Activated naive CD4-positive, alpha-beta T cell treated with anti-CD3 and anti-CD28 coated beads, Interleukin-2, amount 50 U/mL, for 16 hours (primary cell): ENCODE measurements at places on chromosomes 12 and 14.

- no peak for DNase-seq
Observed at GRCh38 chr12:109377139-109377685, 29.5 kb downstream of the MYO1H start.

DNA sequence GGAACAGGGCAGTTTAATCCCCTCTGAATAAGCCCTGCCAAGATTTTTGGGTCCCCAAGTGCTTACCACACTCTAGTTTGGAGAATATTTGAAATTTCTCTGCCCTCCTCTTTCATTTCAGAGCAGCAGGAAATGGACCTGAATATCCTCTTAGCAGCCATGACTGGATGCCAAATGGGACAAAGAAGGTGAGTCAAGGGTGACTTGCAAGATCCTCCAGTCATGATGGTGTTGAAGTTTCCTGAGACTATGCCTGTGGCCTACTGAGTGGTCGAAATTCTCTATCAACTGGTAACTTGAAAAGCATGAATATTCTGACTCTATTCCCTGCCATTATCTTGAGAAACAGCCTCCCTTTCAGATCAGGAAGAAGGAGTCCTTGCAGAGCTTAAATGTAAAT, 1674.7 kb upstream of the SEL1L start:
- no peak for DNase-seq

DNA sequence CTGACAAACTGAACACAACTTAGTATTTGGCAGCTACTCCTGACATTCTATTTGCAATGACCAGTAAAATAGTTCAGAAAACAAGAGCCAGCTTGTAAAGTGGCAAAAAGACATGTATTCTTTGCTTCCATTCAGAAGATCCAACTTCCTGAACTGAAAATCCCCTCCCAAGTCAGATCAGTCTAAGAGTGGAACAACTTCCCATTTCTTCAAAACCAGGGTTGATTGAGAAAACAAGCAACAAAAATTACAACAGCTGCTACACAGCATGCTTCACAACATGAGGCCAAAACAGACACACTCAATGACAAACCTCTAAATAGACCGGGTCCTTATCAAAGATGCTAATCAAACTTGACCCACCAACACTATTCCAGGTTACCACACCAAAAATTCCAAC, 40.3 kb downstream of the CIT start:
- DNase-seq: no peak

GRCh38 chr14:104372390-104373054, 207.0 kb upstream of the C14orf180 start:
- DNase-seq: no peak

DNA sequence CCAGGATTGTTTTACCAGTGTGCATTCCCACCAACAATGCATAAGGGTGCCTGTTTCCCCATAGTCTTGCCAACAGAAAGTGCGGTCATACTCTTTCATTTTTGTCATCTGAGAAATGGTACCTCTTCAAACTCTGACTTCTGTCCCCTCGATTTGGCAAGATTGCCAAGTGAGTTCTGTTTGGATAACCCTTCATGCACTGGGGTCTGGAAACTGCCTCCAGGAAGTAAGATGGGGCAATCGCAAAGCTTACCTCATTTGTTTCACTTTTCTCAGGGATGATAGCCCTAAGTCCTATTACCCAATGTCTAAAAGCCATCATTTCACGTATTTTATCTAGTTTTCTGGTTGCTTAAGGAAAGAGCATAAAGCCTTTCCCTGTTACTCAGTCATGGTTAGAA, 28.6 kb upstream of the NR1H4 start:
- DNase-seq: no peak

GRCh38 chr12:51473947-51474346, 49.3 kb downstream of the SLC4A8 start:
- no peak for DNase-seq

DNA sequence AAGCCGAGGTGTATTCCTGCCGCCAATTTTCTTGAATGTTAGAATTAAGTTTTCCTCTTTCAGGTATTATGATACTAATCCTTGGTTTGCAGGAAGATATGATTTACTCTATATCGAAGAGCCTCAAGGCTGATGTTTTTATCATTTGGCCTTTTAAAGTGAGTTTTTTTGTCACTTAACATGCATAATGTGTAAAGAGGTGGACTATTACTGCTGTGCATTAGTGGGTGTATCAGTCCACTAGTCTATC, 11.1 kb upstream of the TMPO start:
- DNase-seq: no peak

DNA sequence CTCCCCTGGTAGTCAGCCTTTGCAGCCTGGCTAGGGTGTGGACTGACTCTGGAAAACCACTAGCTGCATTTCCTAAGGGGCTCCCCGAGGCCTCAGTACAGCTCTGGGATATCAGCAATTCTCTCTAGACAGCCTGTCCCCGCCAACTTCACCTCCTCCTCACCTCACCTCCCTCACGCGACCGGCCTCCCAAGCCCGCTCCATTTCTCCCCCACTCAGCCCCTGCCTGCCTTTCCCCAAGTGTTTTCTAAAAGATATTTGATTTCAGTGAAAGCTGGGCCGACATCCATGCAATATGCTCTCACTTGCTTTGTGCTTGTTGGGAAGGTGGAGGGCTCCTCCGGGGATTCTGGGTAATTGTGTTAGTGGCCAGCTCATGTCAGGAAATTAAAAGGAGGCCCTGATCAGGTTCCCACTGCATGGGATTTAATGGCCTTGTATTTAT, 91.8 kb downstream of the ESRRB start:
- no peak for DNase-seq
